ENCODE measurements at places on chromosomes 11 and 22. TPM values are rescaled to one million over a fixed set of nuclear protein-coding genes. Genes with fewer than 3 reads are reported as not detected.
A peak's percentile ranks its signal among the peaks of the same experiment; 100 is the strongest.

DNA sequence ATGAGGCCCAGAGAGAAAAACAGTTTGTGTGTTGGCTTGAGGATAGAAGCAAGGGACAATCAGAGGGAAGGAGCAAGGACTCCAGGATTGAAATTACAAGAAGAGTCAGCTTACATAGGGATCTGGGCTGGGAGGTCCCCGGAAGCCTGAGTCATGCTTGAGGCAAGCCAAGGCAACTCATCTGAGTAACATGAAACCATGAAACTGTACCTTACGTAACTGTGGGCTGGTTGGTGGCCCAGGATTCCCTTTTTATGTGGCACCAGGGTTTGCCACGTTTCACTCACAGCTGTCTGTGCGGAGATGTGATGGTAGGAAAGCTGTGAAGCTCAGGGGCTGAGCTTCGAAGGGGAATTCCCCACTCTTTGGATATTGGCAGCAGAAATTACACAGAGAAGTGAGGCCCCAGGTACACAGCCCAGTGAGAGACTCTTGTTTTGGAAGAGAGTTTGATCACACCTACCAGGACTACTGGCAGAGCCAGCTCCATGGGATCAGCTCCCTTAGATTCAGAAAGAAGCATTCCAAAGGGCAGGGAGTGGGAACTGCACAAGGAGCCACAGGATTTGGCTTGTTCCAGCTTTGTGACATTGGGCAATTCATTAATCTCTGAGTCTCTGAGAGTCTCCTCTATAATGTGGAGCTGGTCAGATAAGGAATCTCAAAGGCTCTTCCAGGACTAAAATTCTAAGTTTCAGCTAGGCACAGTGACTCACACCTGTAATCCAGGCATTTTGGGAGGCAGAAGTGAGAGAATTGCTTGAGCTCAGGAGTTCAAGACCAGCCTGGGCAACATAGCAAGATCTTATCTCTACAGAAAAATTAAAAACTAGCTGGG, 7.8 kb downstream of the SLC5A1 start:
- H3K36me3 ChIP-seq = no peaks in the 10 kb centered on the region
- H3K27ac ChIP-seq = peak overlapping the region; percentile 89
- H3K4me3 ChIP-seq = no peak overlapping the region
- no peaks in the 10 kb centered on the region for H3K27me3 ChIP-seq
- DNase-seq = peak; percentile 71

GRCh38 chr11:17563231-17563646, 16.2 kb downstream of the OTOG start:
- H3K4me1 ChIP-seq = no peaks in the 10 kb centered on the region
- H3K27ac ChIP-seq = no peak overlapping the region
- no peak overlapping the region for H3K4me3 ChIP-seq
- DNase-seq = no peak
- no peaks in the 10 kb centered on the region for H3K36me3 ChIP-seq

DNA sequence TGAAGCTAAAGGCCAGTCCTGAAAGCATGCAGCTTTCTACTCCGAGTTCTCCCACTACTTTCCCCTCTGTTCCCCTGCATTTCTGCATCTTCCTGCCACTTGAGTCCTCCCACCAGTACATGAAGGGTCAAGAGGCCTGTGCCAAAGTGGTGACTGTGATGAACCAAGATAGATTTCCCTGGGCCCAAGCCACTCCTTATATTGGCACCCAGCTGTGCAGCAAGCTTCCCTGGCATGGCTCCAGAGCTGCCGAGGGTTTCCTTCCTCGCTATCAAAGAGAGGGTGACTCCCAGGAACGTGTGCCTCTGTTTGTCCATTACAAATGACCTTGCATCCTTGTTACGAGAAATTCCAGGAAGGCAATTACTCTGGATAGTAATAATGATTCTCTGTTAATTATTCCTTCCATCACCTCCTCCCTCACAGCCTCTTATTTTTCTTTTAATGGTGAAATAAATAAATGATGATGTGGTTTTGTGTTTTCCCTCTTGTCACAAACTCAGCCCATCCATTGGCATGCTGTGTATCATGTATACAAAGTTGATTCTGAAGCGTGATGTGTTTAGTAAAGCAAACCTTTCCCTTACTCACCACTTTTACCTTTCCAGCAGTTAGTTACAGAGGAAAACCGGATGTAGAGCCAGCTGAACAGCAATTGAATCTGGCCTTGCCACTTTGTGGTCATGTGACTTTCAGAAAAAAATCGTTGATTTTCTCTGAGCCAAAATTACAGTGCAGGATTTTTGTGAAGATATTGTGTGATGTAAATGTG, 8.3 kb downstream of the SRSF8 start:
- no peak overlapping the region for H3K27ac ChIP-seq
- H3K27me3 ChIP-seq = no peaks in the 10 kb centered on the region
- H3K36me3 ChIP-seq = no peaks in the 10 kb centered on the region
- no peaks in the 10 kb centered on the region for H3K4me1 ChIP-seq
- no peak for DNase-seq

- H3K27ac ChIP-seq = no peak overlapping the region
- H3K4me1 ChIP-seq = peaks cover 1% of the 10 kb centered on the region
- H3K4me3 ChIP-seq = no peak overlapping the region
- no peak for DNase-seq
Measured at GRCh38 chr11:61325649-61326414, 7.1 kb downstream of the DDB1 start.

DNA sequence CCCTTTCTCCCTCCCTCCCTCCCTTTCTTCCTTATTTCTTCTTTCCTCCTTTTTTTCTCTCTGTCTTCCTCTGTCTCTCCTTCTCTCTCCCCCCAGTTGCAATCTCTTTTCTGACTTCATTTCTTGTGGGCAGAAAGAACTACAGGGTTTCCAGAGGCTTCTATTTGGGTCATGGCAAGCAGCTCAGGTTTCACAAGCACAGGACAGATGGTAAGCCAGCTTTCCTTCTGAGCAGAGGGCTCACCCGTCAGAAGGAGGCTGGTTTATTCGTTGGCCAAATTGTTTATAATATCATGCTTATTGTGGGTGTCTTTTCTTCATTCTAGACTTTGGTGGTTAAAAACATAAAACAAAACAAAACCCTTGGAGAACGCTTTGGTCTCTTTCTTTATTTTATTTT, 58.9 kb upstream of the CLMP start:
- H3K27me3 ChIP-seq = no peaks in the 10 kb centered on the region
- no peak overlapping the region for H3K4me3 ChIP-seq
- H3K27ac ChIP-seq = no peak overlapping the region
- DNase-seq = no peak
- H3K36me3 ChIP-seq = no peaks in the 10 kb centered on the region

DNA sequence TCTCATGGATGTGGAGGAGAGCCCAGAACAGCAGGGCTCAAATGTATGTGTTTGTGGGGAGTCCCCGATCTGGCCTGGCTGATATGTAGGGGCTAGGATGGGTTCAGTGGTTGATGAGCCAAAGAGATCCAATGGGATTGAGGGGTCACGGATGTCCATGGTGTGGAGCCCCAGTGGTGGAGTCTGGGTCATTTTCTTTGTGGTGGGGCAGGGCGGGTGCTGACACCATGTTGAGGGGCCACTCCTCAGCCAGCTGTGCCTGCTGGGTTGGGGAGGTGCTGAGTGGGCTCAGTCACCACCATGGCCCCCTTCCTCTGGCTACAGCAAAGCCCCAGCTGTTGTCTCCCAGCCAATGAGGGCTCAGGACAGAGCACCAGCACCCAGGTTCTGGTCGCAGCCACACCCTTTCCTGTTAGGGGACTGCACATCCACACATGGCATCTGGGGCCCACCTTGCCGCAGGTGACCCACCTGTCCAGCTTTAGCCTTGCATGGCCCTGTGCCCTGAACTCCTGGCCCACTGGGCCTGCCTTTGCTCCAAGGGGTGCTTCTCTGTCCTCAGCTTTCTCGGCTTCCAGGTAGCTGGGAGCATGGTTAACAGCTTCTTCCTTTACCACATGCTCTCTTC, 3.2 kb upstream of the GNAZ start:
- no peak overlapping the region for H3K27ac ChIP-seq
- no peak overlapping the region for H3K4me3 ChIP-seq
- H3K36me3 ChIP-seq = no peaks in the 10 kb centered on the region
- H3K4me1 ChIP-seq = peaks cover 5% of the 10 kb centered on the region
- no peak for DNase-seq

Gene KRTAP5-9
- not detected for total RNA-seq

Gene OR52I1
- not detected for total RNA-seq

All from hepatocyte (in vitro differentiated cells).